Suppressor macrophage (primary cell): ENCODE measurements at places on chromosomes 13 and 19.

DNA sequence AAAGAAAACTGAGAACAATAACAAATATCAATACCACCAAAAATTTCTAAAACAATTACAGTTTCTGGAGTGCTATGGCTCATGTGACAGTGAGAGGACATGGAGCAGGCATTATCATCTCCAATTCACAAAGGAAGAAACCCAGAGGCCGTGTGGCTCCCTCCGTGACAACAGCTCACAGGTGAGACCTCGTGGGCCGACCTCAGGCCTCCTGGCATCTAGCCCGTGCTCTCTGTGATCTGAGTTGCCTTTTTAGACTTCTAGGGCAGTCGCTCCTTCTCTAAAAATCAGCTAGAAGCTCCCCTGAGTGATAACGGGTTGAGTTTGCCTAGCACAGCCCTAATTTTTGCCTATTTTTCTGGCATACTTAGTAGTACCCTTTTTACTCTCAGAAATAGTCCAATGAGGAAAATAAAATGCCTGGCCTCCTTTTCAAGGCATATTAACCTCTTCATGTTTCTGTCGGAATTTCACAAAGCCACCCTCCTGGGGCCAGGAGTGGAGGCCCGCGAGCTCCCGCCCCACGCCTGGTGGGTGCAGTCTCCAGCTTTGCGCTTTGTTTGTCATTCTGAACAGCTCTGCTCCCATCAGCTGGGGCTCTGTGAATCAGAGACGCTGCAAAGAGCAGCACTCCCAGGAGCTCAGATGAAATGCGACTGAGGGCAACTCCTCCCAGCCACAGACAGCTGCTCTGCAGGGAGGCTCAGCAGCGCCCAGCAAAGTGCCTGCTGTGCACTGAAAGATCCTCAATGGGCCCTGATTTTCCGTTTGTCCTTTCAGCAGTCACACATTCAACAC, 292.5 kb downstream of the UQCRFS1 start:
- no peak for DNase-seq

DNA sequence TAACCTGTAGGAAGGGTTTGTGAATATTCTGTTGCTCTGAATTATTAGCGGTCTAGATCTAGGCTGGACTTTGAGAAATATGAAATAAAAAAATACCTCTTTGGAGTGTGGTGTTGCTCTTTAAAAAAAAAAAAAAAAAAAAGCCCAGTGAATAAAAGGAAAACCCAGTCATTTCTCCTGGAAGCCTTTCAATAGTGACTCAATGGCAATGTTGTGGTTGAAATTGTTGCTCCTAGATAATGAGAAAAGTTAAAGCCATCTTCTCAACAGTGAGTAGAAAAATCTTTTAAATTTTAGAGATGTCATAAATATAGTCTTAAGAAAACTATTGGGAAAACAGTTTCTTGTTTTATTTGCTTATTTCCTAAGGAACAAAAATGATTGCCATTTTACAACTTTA, 135.3 kb downstream of the RFC3 start:
- DNase-seq: no peak

GRCh38 chr13:88707646-88708045, 1036.5 kb downstream of the SLITRK5 start:
- DNase-seq: no peak

DNA sequence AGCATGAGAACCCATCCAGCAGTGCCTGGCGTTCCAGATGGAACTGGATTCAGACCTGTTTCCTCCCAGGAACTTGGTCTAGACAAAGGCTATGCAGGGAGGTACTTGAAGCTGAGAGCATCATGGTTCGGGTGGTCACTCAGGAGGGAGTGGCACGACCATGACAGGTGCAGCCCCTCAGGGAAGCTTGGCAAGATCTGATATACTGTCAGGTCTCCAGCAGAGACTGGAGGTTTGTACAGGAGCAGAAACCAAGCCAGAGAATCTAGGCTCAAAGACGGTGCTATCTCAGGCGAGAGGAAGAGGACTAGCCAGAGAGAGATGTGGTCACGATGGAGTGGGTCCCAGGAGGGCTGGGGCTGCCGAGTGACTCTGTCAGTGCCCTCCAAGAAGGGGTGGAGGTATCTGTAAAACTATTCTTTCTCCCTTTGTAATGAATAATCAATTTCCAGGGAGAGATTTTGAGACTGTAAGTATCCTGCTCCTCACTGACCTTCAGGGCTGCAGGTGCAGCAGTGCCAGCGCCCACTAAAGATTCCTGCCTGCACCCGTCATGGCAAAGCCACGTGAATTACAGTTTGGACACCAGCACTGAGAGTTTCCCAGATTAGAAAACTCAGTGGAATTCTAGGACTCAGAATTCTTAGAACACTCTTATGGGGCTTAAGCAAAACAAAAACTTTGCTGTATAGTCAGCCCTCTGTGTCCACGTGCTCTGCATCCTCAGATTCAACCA, 10.2 kb upstream of the DCUN1D2 start:
- DNase-seq: no peak

GRCh38 chr13:76516586-76516985, 369.6 kb downstream of the KCTD12 start:
- no peak for DNase-seq
